ENCODE measurements at places on chromosomes 16 and 17.

DNA sequence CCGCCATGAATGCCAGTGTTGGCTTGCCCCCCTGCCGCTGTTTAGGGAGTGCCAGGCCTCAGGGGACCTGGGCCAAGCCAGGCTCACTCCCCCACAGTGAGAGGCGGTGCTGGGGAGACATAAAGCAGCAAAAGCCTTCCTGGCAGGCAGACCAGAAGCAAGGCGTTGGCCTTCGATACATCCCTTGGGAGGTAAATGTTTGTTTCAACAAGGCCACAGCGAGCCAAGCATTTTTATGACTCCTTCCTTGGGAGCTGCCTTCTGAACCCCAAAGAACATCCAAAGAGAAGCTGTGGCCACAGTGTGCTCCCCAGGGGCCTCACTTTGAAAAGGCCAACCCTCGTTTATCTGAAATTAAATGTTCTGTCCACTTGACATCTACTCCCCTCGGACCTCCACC lies 119.7 kb upstream of the CIBAR2 start:
- no peak for DNase-seq

DNA sequence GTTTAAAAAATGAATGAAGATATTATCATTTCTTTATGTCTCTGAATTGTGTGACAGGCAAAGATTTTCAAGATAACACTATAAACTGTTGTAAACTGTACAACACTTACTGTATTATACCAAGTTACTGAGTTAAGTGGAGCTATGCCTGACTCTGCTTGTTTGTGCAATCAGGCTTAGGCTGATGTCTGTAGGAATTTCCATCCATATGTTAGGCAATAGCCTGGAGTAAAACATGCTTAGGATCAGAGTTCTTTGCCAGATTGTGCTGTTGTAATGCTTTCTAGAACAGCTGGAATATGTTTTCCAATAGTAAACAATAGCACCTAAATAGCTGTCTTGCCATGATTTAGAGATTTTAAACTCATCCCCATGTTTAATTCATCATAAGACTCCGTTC lies 1496.7 kb downstream of the CDH11 start:
- no peak for DNase-seq

DNA sequence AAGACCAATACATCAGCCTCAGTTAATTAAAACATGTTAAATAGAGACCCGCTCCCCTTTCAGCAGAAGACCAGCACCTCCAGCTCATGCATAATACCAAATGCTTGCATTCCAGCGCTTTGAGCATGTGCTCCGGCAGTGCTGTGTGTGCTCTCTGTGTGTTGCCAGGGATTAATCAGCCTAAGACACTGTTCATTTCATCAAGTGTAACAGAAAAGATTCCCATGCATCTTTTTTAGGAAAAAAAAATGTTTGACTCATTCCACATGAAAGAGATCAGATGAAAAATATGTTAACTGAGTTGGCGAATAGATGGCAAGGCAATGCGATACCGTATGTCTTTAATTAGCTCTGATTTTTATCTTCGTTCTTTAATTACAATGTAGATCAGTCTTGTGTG lies 187.6 kb downstream of the RPTOR start:
- DNase-seq = no peak

DNA sequence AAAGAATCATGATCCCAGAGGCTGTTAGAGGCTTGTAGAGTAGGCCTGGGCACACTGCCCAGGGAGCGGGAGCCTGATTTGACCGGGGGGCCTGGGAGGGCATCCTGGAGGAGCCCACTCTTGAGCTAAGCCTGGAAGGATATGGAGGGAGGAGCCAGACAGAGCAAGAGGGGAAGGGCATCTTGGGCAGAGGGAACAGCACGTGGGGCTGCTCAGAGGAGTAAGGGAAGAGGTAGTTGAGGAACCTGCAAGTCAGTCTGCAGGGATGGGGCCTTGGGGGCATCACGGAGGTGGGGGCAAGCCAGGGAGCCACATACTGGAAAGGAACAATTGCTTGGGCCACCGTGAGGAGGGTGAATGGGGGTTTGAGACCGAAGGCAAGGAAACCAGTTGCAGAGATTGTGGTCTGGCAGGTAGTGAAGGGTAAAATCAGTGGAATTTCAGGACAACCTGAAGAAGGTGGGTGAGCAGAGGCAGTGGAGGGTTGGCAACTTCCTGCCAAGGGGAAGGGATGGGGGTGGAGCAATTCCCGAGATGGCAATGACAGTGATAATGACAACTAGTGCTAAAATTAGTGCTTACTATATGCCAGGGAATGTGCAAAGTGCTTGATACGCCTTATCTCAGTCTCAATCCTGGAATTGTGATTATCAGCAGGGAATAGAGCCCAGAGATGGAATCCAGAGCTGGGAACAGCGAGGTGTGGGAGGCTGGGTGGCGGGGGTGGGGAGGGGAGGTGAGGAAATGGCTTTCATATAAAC lies 9.7 kb upstream of the RAI1 start:
- DNase-seq = no peak

DNA sequence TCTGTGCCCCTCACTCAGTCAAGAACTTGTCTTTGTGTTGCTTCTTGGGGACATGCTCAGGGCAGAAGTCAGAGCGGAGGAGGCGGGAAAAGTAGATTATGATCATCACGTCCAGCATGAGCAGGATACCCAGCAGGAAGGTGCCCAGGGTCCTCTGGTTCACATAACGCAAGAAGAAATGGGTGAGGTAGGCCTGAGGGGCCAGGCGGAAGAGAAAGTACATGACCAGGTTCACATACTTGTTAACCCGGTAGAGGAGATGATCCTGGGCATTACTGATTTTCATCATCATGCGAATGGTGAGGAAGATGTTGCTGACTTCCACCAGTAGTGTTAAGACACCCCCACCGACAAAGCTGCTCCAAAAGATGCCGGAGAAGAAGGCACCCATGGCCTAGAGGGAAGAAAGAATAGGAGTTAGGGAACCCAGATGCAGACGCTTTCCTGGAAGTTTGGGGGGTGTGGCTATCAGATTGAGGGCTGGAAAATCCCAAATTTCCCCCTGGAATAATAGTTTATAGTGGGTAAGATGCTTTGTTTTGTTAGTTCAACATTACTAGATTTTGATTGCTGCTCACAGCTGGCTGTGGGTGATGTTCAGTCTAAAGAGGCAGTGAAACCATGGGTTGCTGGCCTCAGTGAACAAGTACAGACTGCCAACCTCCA lies 1.4 kb downstream of the TLCD1 start:
- DNase-seq = no peak

GRCh38 chr17:65297384-65297783 lies 160.2 kb downstream of the RGS9 start:
- DNase-seq = no peak

GRCh38 chr17:13030056-13030455 lies 12.2 kb upstream of the ELAC2 start:
- DNase-seq = no peak

DNA sequence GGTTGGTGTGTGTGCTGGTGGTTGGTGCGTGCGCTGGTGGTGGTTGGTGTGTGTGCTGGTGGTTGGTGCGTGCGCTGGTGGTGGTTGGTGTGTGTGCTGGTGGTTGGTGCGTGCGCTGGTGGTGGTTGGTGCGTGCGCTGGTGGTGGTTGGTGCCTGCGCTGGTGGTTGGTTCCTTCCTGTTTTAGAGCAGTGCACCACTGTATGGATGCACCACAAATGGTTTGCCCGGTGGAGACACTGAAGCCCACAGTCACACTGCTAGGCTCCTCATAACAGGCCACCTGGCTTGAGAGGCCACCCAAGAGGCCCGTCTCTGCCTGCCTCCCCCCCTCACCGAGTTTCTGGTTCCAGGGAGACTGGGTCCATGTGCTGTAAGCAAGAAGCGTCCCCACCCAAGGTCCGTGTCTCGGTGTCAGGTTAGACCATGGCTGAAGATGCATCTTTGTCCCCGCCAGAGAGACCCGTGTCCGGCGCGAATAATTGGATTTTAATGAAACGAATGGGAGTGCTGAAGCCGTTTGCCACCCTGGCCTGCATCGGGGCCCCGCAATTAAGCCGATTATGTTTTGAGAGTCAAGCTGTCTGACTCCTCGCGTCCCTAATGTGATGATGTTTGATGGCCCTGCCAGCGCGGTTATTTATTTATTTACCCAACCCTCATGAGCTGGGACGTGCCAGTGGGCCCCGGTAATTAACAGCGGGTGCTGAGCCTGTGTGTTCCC lies 161.3 kb upstream of the GSE1 start:
- no peak for DNase-seq
